ENCODE measurements at places on chromosomes 11 and 22.
A peak's percentile ranks its signal among the peaks of the same experiment; 100 is the strongest.

DNA sequence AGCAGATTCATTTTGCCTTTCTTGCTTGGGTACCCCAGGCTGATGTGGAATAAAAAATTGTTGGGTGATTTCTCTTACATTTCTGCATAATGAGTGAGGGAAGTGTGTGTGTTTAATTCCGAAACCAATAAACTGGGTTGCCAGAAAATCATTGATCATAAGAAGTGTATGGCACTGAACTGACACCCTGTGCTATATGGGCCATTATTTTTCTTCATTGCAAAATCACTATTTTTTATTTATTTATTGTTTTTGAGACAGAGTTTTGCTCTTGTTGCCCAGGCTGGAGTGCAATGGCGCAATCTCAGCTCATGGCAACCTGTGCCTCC lies 14.6 kb upstream of the HIKESHI start:
- no peak for DNase-seq

GRCh38 chr22:31230155-31230870 lies 18.2 kb downstream of the LIMK2 start:
- DNase-seq: peak; percentile 19

DNA sequence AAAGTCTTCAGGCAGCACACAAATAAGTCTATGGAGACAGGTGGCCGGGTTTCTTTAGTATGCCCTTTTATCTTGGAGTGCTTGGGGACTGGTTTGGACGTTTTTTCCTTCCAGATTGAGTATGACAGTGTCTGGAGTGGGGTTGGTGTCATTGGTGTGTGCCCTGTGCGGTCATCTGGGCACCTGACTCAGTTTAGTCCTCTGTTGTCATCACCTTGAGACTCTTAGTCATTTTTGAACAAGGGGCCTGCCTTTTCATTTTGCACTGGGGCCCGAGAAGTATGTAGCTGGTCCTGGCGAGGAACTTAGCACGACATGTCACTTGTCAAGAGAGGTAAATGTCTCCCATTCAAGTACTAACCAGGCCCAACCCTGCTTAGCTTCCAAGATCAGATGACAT lies 27.2 kb upstream of the MYO18B start:
- no peak for DNase-seq

DNA sequence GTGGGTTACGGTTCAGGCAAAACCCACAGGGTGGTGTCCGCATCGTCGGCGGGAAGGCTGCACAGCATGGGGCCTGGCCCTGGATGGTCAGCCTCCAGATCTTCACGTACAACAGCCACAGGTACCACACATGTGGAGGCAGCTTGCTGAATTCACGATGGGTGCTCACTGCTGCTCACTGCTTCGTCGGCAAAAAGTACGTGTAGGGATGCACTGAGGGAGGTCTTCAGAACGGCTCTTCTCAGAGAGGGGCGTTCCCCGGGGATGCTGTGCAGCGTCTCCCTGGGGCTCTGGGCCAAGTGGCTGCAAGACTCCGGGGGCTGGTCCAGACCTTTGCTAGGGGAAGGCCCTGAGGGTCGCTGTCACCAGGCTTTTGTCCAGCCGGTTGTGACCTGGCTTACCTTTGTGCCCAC lies 1.3 kb downstream of the ACR start:
- no peak for DNase-seq

DNA sequence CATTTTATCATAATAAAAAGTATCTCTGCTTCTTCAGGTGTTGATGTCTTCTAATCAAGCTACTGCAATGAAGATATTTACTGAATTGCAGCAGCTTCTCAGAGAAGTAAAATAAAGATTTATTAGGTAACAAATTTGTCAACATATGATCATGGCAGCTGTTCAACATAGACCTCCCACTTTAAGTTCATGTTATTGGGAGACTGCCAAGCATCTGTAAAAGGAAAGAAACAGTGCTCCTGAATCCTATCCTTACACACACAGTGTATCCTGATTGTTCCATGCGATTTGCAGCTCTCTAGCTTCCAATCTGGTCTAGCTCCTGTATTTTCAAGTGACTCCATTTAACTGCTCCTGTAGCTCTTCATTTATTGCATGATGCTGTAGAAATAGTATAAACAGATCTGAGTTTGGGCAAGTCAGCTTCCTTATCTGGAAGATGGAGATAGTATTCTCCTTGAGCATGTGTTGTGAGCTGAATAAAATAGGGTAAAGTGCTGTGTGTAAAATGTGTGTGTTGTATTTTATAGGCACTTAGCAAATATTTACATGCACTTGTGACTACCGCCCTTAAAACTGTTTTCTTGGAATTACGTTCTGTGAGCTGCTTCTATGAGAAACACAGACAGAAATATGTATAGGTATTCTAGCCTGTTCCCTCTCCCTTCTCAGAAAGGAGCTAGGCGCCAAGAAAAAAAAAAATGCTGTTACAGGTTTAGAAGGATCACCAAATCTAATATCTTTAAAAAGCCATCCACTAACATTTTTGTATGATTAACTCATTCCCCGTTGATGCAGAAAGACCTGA lies 290.6 kb downstream of the JRKL start:
- DNase-seq: no peak

DNA sequence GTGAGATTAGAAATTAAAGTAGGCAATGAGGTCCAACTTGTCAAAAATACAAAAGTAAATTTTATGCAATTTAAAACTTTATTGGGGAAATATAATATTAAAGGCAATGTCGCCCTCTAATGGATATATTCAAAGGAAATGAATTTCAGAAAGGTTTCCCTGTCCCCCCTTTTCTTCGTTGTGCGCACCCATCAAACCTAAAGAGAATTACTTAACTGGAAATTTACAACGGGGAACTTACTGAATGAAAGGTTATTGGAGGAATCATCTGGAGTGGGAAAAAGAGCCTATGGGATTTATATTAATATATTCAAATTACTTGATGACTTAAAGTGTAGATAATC lies 1.7 kb upstream of the ABTB2 start:
- DNase-seq: no peak

DNA sequence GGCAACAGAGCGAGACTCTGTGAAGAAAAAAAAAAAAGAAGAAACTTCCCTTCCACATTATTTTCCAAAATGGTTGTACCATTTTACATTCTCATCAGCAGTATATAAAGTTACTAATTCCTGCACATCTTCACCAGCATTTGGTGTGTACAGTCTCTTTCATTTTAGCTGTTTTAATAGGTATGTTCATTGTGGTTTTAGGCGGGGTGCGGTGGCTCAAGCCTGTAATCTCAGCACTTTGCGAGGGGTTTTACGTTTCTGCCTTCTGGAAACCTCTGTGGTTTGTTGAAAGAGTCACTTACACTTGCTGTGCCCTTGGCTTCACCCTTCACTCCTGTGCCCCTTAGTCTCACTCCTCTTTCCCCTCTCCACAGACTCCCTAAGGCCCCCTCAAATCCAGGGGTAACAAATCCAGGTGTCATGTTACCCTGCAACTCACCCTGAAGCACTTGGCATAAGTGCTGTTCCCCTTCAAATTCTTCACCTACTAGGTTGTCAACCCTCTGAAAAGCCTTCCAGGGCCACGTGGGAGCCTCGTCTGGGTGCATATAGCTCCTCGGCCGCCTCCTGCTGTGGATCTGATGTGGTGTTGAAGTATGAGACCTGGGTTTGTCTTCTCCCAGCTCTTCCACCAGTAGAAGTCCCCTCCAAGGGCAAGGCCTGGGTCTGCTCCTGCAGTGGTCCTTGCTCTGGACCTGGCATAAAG lies 20.8 kb downstream of the TOB2 start:
- DNase-seq: no peak

GRCh38 chr22:47194476-47195155 lies 432.2 kb downstream of the TBC1D22A start:
- no peak for DNase-seq

GRCh38 chr11:30358536-30358935 lies 35.6 kb downstream of the ARL14EP start:
- DNase-seq: no peak

DNA sequence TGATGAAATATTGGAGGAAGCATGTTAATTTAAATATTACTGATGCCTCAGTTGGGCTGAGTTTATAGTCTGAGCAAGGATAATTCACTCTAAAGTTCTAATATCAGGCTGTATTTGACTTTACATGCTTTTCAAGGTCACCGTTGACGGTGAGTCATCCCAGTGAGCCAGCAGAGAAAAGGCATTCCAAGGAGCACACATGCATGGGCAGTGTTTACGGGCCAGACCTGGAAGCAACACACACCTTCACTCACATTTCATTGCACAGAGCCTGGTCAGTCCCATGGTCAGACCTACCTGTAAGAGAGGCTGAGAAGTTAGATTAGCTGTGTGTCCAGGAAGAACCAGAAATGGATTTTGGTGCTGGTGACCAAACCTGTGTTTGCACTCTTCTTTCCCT lies 53.5 kb downstream of the COMMD9 start:
- no peak for DNase-seq

DNA sequence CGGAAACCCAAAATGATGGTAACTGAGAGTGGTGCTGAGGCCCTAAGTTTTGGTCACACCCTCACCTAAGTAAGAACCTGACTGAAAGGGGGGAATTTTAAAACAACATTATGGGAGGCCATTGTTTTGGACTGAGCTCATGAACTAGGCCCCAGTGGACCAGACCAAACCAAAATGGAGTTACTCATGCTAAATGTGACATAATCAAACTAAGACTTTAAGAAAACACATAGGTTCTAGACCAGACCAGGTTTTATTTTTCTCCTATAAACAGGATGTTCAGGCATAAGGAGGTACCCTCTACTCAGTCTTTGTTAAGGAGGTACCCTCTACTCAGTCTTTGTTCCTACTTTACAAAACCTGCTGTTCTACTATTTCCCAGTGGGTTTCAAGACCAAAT lies 7.4 kb upstream of the EI24 start:
- no peak for DNase-seq

DNA sequence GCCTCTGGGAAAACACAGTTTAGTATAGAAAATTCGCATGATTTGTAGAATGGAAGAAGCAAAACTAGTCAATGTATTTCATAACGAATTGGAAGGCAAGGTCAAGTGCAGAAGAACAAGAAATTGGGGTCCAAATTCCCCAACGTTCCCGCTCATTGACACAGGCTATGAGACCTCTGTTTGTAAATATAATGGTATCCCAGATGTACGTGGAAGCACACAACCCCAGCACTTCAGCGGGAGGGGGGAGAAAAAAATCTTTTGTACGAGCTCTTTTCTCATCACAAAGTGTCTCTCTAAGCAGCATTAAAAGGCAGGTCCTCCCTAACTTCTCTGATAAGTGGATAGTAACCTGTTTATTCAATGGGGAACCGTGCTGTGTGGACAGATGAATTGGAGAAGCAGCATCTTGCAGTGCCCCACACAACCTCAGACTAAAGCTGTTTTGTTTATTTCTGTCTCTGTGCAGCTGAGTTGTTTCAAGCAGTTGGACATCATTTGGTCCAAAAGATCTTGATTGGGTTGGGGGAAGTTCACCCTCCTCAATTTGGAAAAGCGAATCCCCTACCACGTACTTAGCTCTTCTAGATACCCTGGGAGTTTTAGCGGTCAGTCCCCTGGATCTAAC lies 1.1 kb upstream of the GAB2 start:
- no peak for DNase-seq

- peak; percentile 99 for DNase-seq
Observed at GRCh38 chr11:72112143-72112977, at the start of gene ANAPC15. Gene ANAPC15, minus strand, starts transcription at chr11:72112695. Its CDS starts 1,419 bp downstream, at chr11:72111276.

- DNase-seq: no peak
Observed at GRCh38 chr11:10858439-10859325, 829 bp upstream of the ZBED5 start.

DNA sequence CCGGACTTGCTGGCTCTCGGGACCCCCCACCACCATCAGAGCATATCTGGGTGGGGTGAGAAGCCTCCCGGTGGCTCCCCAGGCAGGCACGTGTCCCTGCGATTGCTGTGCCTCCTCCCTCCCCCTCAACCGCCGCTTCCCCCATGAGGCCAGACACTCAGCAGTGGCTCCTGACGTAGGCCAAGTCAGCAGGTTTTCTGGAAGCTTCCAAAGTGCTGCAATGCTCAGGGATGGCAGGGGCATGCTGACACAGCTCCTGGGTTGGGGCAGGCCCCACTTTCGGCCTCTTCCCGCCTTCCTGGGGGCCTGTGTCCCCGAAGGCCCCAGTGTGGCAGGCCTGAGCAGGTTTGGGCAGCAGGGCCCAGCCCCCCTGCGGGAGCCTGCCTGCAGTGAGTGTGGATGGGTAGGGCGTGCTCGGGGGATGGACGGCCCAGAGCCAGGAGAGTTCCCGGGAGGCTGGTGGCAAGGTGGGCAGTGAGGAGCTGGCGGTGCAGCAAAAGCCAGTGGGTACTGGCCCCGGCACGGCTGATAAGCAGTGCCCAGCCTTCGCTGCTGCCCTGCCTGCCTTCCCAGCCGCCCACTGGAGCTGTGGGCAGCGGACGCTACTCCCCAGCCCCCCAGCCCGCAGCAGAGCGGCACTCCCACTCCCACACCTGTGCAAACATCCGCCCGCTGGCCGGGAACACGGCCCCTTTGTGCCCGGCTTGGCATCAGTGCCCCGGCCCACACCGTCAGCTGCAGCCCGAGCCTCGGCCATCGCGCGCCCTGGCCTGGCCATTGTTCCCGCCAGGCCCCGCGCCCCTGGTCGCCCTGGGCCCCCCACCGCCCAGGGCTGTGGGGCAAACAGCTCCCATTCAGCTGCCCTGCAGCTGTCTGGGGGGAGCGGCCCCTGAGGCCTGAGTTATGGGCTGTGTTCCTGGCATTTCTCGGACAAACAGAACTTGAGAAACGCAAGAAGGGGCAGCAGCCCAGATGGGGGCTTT lies 125.0 kb downstream of the KCNQ1OT1 start:
- DNase-seq: no peak

DNA sequence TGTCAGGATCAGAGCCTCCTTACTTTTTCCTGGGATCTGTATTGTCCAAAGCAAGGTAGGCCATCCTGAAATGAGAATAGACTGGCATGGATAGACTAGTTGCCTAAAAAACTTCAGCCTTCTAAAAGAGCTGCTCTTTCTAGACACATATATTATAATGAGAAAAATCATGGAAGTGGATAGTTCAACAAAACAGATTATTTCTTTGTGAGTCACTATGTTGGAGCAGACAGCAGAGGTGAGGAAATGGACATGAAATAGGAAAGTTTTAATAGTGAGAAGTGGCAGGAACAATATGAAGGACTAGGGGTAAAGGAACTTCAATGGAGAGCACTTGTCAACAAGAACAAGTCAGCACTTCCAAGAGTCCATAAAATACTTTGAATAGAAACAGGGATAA lies 101.9 kb upstream of the ANO3 start:
- peak; percentile 43 for DNase-seq

GRCh38 chr22:50731811-50732624 lies 6.0 kb upstream of the ACR start:
- peak; percentile 40 for DNase-seq

GRCh38 chr11:108975026-108975425 lies 310.2 kb downstream of the DDX10 start:
- no peak for DNase-seq

- no peak for DNase-seq
Observed at GRCh38 chr11:120815319-120816100, 208.4 kb upstream of the TBCEL start.

DNA sequence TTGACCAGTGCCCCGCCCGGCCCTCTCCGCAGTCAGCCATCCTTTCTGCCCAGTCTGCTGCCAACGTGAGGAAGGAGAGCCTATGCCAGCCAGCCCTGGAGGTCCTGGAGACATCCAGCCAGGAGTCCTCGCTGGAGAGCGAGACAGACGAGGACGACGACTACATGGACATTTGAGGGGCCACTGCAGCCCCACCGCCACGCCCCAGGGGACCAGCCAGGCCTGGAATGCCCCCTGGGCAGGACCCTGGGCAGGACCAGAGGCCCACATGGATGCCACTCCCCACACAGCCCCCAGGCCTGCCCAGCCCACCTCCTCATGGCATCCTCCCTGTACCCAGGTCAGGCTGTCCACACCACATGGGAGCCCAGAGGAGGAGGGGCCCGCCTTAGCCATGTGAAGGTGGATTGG lies 3.3 kb upstream of the SUSD2 start:
- DNase-seq: no peak

All from fibroblast of lung (primary cell).